ENCODE measurements at places on chromosomes 6 and 20.

GRCh38 chr6:146962329-146962728 is 241.9 kb upstream of the STXBP5 start:
- DNase-seq, result no peak

GRCh38 chr6:15017261-15017660 is 228.6 kb upstream of the JARID2 start:
- no peak for DNase-seq

GRCh38 chr6:154478701-154479060 is 31.8 kb downstream of the CNKSR3 start:
- no peak for DNase-seq

GRCh38 chr6:148700741-148701311 is 46.0 kb upstream of the UST start:
- DNase-seq, result peak; percentile 64

DNA sequence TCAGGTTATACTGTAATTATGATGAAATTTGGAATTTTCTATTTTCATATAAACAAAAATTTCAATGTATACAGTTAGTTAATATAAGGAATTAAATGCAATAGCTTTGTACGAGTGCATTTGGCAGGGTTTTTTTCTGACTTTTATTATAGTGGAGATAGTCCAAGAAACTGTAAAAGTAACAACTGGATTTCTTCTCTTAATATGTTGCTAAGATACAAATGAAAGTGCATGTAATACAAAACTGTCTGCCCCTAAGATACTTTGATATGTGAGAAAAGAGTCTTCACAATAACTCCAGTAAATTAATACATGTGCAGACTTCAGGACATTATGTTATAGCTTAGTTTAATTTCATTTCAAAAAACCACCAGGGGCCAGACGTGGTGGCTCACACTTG is 721.4 kb downstream of the CBLN4 start:
- DNase-seq, result no peak

GRCh38 chr6:156748504-156748903 is 28.7 kb upstream of the ARID1B start:
- DNase-seq, result no peak

- DNase-seq, result no peak
Measured at GRCh38 chr20:46559685-46560440, 9.4 kb upstream of the OCSTAMP start.

DNA sequence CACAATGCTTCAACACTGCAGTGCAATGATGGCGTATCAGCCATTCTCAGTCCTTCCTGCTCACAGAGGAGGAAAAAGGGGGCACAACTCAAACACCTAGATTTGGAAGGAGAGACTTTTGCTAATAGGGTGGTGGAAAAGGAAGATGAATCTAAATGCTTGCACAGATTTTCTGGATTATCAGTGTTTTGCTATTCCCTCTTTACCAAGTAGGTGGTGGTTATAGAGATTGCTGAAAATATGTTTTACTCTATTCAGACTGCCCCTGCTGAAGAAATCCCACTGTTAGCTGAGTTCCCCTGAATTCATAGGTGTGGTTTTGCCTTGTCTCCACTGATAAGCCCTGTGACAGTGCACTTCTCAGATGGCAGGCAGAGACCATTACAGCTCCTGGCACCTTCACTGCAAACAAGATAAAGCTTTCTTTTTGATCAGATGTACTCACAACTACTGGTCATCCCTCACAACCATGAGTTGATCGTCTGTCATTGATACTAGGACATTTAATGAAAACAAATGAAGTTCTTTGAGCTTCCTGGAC is 311.4 kb downstream of the KIF16B start:
- DNase-seq, result no peak

- no peak for DNase-seq
Measured at GRCh38 chr6:46789434-46790354, 3.5 kb upstream of the MEP1A start.

DNA sequence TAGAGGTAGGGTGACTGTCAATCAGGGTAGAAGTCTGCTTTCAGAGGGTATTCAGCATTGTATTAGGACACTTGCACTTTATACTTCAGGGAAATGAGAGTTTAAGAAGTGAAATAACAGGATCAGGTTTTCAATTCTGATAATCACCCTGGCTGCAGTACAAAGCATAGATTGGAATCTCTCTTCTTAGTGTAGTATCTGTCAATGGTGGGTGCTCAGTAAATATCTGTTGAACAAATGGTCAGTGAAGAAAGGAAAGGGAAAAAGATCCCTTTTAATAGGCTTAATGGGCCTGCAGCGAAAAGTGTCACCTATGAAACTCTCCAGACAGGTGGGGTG is 18.7 kb downstream of the TUBB2B start:
- DNase-seq, result no peak

- no peak for DNase-seq
Measured at GRCh38 chr6:39772559-39773273, 19.5 kb upstream of the DAAM2 start.

GRCh38 chr6:53461041-53461656 is 83.8 kb downstream of the GCLC start:
- DNase-seq, result peak; percentile 26

GRCh38 chr6:112481211-112481610 is 134.1 kb downstream of the RFPL4B start:
- DNase-seq, result no peak

DNA sequence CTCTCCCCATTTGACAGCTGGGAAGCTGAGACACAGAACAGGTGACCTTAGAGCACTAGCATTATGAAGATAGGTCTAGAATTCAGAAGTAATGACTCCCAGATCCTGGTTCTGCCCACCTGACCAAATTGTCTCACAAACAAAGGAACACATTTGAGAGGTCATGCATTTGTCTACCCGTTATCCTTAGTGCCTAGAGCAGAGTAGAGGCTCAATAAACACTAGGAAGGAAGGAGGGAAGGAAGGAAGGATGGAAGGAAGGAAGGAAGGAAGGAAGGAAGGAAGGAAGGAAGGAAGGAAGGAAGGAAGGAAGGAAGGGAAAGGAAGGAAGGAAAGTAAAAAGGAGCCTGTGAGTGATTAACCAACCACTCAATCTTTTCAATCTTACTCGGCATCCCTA is 63.3 kb downstream of the SNAP25 start:
- DNase-seq, result no peak

- no peak for DNase-seq
Measured at GRCh38 chr6:35929601-35930000, 8.7 kb upstream of the SRPK1 start.

GRCh38 chr6:12969966-12970365 is 253.4 kb downstream of the PHACTR1 start:
- DNase-seq, result no peak

- DNase-seq, result no peak
Measured at GRCh38 chr6:132399376-132400074, 1.8 kb downstream of the MOXD1 start.

GRCh38 chr20:14310977-14311627 is 26.3 kb downstream of the FLRT3 start:
- DNase-seq, result no peak

- no peak for DNase-seq
Measured at GRCh38 chr20:59323731-59324130, 23.3 kb downstream of the EDN3 start.

Data from DMS79 (cell line).